Activated CD4-positive, CD25-positive, alpha-beta regulatory T cell treated with anti-CD3 and anti-CD28 coated beads, Interleukin-2, amount 50 U/mL, for 16 hours (primary cell): ENCODE measurements at places on chromosomes 12 and 14.

DNA sequence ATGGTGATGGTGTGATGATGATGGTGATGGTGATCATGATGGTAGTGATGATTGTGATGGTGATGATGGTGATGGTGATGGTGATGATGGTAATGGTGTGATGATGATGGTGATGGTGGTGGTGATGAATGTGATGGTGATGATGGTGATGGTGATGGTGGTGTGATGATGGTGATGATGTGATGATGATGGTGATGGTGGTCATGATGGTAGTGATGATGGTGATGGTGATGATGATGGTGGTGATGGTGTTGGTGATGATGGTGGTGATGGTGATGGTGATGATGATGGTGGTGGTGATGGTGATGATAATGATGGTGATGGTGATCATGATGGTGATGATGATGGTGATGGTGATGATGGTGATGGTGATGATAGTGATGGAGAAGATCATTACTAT, 120.3 kb downstream of the ZNF664 start:
- no peak for DNase-seq

GRCh38 chr12:6632026-6632983, 3.5 kb downstream of the LPAR5 start:
- no peak for DNase-seq

DNA sequence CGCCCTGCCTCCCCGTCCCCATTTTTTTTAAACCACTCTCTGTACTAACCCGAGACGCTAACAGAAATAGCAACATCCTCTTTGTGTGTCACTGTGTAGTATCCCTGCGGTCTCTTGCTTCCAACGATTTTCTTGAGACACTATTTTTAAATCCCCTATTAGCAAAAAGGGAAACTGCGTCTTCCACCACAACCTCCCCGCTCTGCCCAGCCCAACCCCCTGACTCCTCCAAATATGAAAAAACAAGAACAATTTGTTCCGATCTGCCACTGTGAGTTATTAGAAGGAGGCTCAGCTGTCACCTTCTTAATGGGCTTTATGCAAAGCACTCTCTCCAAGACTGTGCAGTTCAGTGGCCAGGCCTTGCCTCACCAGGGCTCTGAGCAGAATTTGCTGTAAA, 76.3 kb downstream of the MAP1LC3B2 start:
- DNase-seq, result no peak

DNA sequence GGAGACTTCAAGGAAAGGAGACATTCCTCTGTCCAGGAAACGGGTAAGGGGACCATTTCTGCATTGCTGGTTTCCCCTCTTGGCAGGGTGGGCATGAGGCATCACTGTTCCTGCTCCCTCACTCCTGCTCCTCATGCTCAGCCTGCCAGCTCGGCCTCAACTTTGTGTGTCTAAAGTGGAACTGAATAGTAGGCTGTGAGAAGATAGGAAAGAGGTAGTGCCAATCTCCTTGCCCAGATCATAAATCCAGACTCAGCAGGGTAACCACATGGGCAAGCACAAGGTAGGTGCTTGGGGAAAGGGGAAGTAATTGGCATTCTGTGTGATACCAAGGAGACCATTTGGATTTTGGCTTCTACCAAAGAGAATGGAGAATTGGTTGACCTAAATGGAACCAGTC, 2.6 kb downstream of the LTB4R start:
- DNase-seq, result no peak

GRCh38 chr12:15620741-15621539, 168.2 kb downstream of the EPS8 start:
- no peak for DNase-seq

- no peak for DNase-seq
Measured at GRCh38 chr12:83082690-83083276, 396.1 kb downstream of the TMTC2 start.
